ENCODE measurements at places on chromosomes 4 and X.

GRCh38 chrX:129654652-129655546, at the start of gene APLN:
APLN (minus strand) TSS chrX:129654956; CDS start chrX:129654630, 326 bp downstream.
- peak; percentile 11 for DNase-seq

- DNase-seq: no peak
Observed at GRCh38 chr4:152485726-152486276, 50.1 kb downstream of the FBXW7 start.

- DNase-seq: no peak
Observed at GRCh38 chr4:111802191-111802590, 343.1 kb upstream of the FAM241A start.

GRCh38 chrX:122026665-122027064, 979.3 kb downstream of the GLUD2 start:
- no peak for DNase-seq

- DNase-seq: no peak
Observed at GRCh38 chrX:22429704-22430103, 157.0 kb downstream of the CBLL2 start.

DNA sequence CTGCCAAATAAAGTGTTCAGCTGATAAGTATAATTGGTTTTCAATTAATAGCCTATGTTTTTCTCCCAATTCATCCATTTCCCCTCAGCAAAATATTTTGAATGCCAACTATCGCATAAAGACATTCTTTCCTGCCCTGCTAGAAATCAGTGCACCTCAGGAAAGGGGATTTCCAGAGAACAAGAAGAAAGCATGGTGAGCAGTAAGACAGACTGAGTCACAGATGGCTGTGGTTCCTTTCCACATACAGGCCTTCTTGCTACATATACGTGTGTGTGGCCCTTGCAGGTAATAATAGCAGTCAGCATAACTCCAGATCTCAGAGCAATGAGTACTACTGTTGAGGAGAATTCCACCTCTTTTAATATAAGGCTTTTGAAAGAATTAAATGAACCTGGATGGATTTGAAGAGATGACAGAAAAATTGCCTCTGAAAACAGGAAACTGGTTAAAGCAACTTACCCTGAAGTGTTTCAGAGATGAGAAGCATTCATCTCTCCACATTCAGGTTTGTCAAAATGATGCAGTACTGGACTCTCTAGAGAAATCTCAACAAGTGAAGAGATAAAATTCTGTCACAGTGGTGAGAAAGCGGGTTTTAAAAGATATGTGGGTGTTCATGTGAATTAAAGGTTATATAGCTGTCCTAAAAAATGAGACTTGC, 13.6 kb downstream of the GASK1B start:
- DNase-seq: no peak

DNA sequence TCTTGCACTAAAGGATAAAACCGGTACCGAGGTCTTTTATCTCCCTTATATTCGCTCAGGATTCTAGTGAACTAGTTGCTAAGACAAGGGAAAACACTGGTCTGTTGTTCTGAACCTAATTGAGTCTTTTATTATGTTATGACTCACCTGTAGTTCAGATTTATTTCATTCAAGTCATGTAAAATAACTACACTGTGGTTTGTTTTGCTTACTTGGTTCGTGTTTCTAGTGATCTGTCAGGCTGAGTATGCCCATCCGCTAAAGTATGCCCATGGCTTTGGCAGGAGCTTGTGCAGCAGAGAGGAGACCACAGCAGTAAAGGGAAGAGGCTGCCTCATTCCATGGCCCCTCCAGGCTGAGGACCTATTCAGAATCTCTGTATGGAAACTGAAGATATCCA, 126.1 kb downstream of the AFF1 start:
- peak; percentile 13 for DNase-seq

- no peak for DNase-seq
Observed at GRCh38 chrX:4240541-4241194, 527.2 kb upstream of the PRKX start.

- DNase-seq: no peak
Observed at GRCh38 chr4:995311-996026, 2.3 kb upstream of the SLC26A1 start.
